ENCODE measurements at places on chromosomes 3 and 15. TPM values are rescaled to one million over a fixed set of nuclear protein-coding genes. Genes with fewer than 3 reads are reported as not detected.
A peak's percentile ranks its signal among the peaks of the same experiment; 100 is the strongest.

Gene OIP5
- 81.2 TPM for total RNA-seq

Gene SEMA3G
- total RNA-seq = 0.17 TPM

Gene GHSR
- total RNA-seq = not detected

GRCh38 chr15:28124841-28125240, 25.7 kb upstream of the OCA2 start:
- no peak for DNase-seq

Gene C3orf85
- total RNA-seq = not detected

GRCh38 chr3:157030712-157031111, 129.2 kb downstream of the CCNL1 start:
- no peak for DNase-seq

Gene LRRIQ4
- total RNA-seq = not detected

GRCh38 chr3:9205345-9206143, 43.9 kb downstream of the SRGAP3 start:
- no peak for DNase-seq

Gene FEZF2
- not detected for total RNA-seq

Gene SNX22
- total RNA-seq = 2.0 TPM

Gene PLOD2
- 120 TPM for total RNA-seq

Gene TP63
- not detected for total RNA-seq

- DNase-seq = peak; percentile 21
Observed at GRCh38 chr3:58214484-58215316, 3.9 kb upstream of the DNASE1L3 start.

Gene LAMB2
- 112 TPM for total RNA-seq
